IMR-90 (cell line): ENCODE measurements at places on chromosomes 4 and X. TPM values are rescaled to one million over a fixed set of nuclear protein-coding genes. Genes with fewer than 3 reads are reported as not detected.

NONO gene
- total RNA-seq = 444 and 609 TPM in 2 replicates

NXF2 gene
- total RNA-seq = not detected in 2 replicates

SMARCAD1 gene
- 35.3 and 45.3 TPM in 2 replicates for total RNA-seq

MSMO1 gene
- 40.1 and 118 TPM in 2 replicates for total RNA-seq

TBC1D25 gene
- total RNA-seq = 8.3 and 11.3 TPM in 2 replicates

TSPAN7 gene
- not detected in 2 replicates for total RNA-seq

F11 gene
- not detected in 2 replicates for total RNA-seq
